Thymus (tissue), 14 donors: ENCODE measurements at places on chromosomes 6 and 20.

GRCh38 chr20:62980970-62981369, 25.8 kb downstream of the BHLHE23 start:
- DNase-seq = peak; percentile 80

DNA sequence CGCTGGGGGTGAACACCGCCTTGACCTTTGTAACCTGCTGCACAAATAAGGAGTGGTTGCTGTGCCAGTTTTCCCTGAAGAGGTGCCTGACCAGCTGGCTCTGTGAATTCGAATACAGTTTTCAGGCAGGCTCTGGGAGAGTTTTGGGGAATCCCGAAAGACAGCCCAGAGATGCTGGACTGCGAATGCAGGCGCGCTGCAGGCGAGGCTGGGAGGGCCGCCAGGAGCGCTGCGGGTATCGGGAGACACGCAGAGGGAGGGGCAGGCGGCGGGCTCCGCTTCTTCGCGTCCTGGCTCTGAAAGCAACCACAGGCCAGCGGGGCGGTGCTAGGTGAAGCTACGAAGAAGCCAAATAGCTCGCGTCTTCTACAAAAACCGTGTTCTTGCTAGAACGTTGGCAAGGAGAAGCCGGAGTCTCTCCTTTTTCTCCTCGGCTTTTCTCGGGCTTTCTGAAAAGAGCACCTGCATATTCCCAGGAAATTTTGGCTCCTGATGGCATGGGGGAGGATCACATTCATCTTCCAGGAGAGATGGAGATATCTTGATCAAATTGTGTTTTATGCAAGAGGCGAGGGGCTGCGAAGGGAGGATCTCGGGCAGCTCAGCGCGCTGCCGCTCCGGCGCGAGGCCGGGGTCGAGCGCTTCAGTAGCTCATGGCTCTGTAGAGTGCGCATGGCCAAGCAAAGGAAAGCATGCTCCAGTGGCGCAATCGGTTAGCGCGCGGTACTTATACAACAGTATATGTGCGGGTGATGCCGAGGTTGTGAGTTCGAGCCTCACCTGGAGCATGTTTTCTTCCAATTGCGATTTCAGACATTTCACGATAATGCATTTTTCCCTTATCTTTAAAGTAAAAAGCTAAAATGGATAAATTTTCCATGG, 158.1 kb upstream of the ZNF184 start:
- no peak for DNase-seq

DNA sequence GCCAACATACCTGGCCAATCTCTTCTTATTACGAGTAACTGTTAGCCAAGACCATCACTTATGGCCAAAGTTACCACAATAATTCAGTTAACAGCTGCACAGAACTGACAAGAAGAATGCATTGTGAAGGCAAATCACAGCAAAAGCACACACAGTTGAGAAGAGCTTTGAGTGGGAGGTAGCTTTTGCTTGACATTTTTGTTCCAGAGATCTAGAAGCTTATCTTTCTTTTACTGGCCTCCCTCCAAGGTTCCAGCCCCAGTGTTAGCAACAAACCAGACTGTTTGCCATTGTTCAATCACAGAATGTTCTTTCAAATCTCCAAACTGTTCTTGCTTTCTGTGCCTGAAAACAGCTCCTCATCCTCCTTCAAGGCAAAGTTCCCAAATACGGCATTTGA, 35.9 kb upstream of the IRAK1BP1 start:
- no peak for DNase-seq

DNA sequence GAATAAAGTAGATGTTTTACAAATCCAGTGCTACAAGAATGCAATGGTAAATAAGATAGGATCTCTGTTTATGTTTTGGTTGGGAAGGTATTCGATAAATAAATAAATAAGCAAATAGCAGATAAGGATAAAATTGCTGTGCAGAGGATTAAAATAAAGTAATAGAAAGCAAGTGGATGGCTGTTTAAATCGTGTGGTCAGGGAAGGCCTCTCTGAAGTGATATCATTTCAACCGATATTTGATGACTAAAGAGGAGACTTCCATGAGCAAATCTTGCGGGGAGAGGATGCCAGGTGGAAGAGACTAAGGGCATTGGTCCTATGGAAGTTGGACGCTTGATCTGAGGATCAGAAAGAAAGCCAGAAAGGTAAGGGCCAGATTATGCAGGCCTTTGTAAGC, 92.0 kb upstream of the CCN2 start:
- DNase-seq = no peak

DNA sequence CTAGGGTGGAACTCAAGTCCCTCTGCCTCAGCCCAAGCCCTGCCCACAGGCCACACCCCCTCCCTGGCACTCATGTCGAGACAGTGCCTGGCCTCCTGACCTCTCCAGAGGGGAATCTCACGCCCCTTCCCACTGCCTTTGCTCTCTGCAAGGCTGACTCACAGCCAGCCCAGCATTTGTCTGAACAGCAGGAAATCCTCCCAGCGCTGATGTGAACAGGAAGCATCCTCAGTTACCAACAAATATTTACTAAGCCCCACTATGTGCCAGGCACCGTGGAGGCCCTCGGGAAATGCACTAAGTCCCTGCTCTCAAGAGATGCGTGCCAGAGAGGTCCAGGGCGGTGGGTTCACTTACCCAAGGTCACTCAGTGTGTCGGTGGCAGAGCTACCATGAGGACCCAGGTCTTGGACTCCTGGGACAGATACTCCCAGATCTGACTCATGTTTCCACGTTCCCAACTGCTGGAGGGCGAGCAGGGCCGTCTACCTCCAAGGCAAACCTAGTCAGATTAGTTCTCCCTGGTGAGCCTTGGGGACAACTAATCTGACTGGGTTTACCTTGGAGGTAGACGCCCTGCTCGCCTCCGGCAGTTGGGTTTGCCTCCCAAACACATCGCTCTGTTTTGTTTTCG, 7.8 kb downstream of the ADA start:
- DNase-seq = peak; percentile 68

DNA sequence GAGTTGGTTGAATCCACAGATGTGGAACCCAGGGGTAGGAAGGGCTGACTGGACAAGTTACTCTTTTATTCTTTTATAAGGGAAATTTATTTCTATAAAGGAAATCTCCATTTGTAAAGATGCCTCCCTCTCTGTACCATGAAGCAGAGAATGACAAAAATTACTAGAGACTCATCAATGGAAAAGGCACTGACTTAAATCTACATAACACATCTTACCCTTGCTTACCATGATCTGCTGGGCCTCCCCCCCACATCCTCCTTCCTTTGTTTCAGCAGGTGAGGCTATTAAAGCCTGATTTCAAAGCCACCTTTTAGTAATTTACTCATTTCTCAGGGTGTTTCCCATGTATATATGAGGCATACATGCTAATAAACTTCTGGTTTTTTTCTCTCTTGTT, 130.2 kb upstream of the HDDC2 start:
- DNase-seq = no peak

- no peak for DNase-seq
These were observed 97.7 kb downstream of the SYCP2 start for GRCh38 chr20:59835448-59836395.

GRCh38 chr6:67102743-67103142, 1395.7 kb upstream of the EYS start:
- no peak for DNase-seq

DNA sequence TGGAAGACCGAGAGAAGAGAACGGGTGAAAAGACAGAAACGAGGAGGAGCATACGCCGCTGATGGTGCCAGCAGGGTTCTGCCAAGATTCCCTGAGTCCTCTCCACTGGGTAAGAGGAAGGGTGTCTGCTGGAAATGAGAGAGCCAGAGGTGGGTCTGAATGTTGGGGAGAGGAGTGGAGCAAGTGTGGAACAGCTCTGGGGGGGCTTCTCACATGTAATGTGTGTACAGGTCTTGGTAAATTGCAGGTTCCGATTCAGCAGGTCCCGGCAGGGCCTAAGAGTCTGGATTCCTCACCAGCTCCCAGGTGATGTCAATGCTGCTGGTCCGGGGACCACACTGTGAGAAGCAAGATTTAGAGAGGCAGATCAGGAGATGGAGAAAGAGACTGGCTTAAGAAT, 1.5 kb upstream of the EBF4 start:
- no peak for DNase-seq

- DNase-seq = no peak
These were observed 7.7 kb upstream of the PTGIS start for GRCh38 chr20:49575551-49576060.

GRCh38 chr6:111215131-111215530, 127.8 kb downstream of the SLC16A10 start:
- DNase-seq = no peak

DNA sequence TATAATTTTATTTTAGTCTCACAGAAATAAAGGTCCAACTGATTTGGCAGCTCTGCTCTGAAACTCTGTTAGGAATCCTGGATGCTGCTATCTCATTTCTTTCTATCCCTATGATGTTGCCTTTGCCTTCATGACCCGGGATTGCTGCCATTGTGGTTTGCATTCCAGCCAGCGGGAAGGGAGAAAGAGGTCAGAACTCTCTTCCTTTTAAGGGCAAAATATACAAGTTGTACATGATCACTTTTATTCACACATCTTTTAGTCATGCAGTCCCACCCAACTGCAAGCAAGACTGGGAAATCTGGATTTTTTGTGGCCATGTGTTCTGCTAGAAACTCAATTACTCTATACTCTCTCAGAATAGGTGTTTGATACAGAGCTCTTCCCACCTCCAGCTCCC, 263.1 kb upstream of the ZFP64 start:
- DNase-seq = no peak

DNA sequence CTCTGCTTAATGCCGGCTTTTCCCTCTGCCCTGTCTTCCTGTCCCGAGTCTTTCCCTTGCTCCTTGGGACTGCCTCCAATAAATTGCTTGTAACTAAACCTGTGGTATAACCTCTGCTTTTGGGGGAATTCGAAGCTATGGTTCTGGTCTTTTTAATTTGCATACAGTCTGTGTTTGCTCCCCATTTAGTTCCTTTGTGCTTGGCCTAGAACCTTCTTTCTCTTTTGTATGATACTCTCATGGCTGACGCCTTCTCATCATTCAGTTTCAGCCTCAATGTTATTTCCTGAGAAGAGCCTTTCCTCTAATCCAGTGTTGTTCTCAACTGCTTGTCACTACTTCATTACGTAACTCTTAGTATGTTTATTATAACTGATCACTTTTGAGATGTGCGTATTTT, 248.0 kb downstream of the PHF3 start:
- DNase-seq = no peak

GRCh38 chr6:131651782-131652181, 14.7 kb downstream of the ENPP3 start:
- DNase-seq = no peak

GRCh38 chr6:43667245-43668150, 20.1 kb downstream of the MRPS18A start:
- peak; percentile 84 for DNase-seq

DNA sequence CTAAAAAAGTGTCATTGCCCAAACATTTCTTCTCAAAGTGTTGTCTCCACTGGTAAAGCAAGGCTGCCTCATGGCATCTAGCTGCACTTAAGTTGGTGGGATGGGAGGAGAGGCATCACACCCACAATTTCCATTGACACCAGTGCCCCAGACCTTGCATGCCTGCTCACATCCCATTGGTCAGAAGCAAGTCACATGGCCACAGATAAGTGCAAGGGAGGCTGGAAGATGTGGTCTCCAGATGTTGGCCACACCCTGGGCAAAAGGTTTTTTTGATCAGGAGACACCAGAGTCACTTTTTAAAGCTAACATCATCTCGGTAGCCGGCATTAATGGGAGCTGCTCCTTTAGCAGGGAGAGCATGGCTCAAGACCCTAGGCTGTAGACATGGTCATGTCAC, 157.1 kb upstream of the CST7 start:
- no peak for DNase-seq

GRCh38 chr20:824490-824889, 9.0 kb upstream of the FAM110A start:
- no peak for DNase-seq

DNA sequence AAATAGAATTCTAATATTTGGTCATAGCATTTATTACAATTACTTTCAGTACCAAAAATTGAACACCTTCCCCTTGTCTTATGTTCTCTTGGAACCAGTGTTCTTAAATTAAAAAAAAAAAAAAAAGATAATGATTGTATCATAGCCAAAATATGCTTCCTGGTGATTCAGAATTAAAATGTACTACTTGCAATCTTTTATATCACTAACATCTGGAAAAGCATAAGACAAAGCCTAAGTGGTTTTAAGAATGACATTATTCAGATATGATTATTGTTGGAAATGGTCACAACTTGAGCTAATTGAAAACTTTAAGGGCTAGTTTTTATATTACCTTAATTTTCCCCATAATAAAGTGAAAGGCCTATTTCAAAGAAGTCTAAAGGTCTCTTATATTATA, 493.3 kb upstream of the MARCKS start:
- DNase-seq = no peak

GRCh38 chr6:49462599-49462926, 490 bp downstream of the MMUT start:
- no peak for DNase-seq

DNA sequence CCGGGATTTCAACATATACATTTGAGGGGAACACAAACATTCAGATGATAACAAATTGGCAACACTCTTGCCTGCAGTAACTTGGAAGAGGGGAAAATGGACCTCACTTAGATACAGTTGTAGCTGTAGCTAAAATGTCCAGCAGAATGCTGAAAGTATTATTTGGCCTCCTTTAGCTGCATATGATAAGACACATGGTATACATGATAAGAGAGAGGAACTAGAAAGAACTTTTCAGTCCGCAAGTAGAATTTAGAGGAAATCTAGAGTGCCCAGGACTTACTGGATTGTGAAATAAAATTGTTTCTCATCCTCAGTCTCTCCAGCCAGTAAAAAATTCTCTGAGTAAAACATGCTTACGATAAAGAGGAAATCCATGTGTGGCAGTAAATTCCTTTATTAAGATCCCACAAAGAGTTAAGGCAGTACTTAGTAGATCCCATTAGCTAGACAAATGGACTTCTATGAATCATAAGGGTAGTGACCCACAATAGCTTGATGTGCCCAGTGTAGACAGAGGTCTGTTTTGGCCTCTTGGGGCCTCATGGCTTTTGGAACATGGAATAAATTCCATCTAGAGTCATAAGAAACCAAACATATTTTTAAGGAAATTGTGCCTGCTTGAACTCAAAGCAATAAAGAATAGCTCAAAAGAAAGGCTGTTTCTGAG, 87.9 kb upstream of the RBM24 start:
- no peak for DNase-seq

DNA sequence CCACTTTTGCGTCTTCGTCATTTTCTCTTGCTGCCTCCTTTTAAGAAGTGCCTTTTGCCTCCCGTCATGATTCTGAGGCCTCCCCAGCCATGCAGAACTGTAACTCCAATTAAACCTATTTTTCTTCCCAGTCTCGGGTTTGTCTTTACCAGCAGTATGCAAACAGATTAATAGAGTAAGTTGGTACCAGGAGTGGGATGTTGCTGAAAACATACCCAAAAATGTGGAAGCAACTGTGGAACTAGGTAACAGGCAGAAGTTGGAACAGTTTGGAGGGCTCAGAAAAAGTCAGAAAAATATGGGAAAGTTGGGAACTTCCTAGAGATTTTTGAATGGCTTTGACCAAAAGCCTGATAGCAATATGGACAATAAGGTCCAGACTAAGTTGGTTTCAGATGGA, 309.2 kb downstream of the MEI4 start:
- DNase-seq = no peak
